ENCODE measurements at places on chromosomes 2 and 18.

DNA sequence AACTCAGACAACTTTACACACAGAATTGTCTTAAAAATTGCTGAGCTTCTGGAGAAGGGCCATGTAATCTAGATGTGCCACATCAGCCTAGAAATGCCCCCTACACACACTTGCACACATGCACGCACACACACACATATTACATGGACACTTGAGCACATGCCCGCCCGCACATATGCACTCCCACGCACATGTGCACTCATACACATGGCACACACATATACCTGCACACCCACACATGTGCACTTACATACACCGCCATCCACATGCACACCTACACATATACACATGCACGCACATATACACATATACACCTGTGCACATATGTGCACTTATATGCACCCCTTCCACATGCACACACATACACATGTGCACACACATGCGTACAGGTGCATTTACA, 213.7 kb downstream of the SEPTIN10 start:
- DNase-seq = no peak

GRCh38 chr2:6970976-6971480, 53.8 kb downstream of the RNF144A start:
- no peak for DNase-seq

GRCh38 chr18:66623821-66624220, 19.9 kb upstream of the CDH19 start:
- DNase-seq = no peak

GRCh38 chr2:29068513-29068912, 5.8 kb downstream of the PCARE start:
- no peak for DNase-seq

GRCh38 chr18:58025205-58025604, 18.8 kb upstream of the NEDD4L start:
- DNase-seq = no peak

DNA sequence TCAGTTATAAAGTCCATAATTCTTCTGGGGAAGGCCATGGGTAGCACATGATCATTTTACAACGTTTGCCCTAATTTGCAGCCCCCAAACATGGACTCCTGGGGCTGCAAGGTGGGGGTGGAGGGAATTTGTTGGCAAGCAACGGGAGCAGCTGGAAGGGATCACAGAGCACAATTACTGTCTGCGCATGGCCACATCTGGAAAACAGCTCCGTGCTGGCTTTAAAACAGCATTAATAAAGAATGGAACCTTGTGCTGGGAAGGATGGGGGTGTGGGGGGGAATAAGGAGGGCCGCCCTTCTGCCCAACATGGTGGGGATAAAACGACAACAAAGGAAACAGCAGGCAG, 60.9 kb upstream of the SLC14A2 start:
- no peak for DNase-seq

GRCh38 chr2:187102381-187102780, 253.4 kb upstream of the ZSWIM2 start:
- no peak for DNase-seq

DNA sequence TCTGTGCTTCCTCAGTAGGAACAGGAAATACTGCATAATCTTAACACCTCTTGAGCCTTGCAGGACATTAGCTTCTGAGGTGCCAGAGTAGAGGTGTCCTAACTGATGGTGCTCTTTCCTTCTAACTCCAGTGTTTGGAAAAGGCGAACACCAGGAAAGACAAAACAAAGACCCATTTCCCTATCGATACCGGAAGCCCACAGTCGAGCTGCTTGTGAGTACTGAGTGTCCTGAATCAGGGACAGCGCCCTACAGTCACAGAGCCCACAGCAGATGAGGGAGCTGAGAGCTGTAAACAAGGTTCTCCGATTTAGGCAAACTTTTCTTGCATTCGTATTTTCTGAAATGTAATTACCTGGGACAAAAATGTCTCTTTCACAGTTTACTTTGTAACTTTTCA, 50.7 kb downstream of the SLC14A2 start:
- no peak for DNase-seq

- DNase-seq = no peak
Observed at GRCh38 chr18:212780-213179, 54.4 kb downstream of the USP14 start.

- no peak for DNase-seq
Observed at GRCh38 chr2:101768556-101769220, 71.2 kb downstream of the MAP4K4 start.

GRCh38 chr2:65562890-65563289, 130.5 kb upstream of the SPRED2 start:
- no peak for DNase-seq

DNA sequence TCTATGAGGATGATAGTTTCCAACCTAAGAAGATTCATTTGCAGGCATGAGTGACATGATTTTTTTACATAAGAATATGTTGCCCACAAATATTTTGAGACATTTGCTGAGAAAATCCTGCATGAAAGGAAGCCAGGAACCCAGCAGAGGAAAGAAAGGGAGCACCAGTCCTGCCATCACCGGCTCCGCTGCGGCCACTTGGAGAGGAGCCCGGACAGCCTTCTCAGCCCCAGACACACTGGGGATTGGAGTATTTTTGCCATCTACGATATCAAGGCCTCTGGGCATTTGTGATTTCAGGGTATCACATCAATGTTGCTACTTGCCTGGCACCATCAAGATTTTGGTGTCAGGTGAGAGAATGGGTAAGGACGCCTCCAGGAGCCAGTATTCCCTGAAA, 228.3 kb downstream of the PTGR3 start:
- DNase-seq = no peak

- DNase-seq = no peak
Observed at GRCh38 chr2:200797242-200797770, 14.4 kb upstream of the BZW1 start.

- DNase-seq = no peak
Observed at GRCh38 chr2:161118722-161119121, 41.5 kb upstream of the TANK start.

DNA sequence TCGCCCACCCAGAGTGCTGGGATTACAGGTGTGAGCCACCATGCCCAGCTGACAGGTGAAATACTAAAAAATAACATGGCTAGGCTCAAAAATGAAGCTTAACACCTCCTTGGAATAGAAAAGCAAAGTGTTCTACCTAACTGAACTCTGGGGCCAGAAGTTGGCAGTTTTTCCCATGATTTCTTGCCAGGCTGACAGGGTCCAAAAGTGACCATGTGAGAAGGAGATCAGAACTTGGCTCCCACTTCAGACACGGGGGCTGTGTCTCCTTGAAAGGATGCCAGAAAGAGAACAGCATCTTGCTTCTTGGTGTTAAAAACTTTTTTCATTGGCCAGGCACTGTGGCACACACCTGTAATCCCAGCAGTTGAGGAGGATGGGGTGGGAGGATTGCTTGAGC, 47.0 kb downstream of the BMPR2 start:
- DNase-seq = no peak

DNA sequence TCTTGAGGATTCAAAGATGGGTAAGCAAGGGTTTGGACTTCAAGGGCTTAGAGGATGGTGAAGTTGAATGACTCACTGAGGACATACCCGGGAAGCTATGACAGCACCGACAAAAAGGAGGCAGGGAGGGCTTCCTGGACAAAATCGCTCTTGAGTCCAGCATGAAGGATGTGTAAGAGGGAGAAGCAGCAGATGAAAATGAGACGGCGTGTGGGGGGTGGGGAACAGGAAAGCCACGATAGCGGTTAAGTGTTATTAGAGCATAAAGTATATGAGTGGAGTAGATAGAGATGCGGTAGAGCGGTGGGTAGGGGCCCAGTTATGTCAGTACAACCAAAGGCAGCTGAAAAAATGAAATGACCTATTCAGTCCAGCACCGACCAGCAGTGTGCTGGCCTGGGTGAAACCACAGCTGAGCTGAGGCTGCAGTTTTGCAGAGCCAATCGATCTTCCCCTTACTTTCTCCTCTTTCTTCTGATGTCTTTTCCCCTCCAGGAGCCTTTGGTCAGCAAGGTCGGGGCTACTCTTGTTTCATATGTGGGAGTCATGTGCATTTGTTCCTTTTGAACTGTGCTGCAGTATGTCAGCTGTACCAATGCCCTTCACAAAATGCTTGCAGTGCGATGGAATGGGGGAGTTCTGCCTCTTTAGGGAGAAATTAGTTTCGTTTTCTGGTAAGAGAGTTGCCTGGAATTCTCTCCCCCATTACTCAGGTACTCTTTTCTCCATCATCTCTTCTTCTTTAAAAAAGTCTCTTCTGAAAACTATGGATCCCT, 2.0 kb upstream of the THUMPD2 start:
- DNase-seq = peak; percentile 7

- DNase-seq = no peak
Observed at GRCh38 chr2:99597616-99598015, 107.8 kb upstream of the REV1 start.

DNA sequence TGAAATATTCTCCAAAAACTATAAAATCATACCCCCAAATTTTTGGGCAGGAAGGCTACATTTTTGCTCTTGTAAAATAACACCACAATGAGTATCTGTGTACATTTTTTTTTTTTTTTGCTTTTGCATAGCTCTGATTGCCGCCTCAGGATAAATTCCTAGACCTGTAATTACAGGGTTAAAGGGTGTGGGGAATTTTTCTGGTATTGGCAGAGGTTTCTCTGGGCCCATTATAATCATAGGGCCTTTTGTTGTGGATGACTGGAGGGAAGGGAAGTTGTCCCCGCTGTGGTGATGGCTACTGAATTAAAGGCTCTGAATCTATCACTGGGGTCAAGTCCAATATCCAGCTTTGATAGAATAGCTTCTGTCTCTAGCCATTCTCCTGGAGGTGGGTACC, 26.6 kb downstream of the CCDC195 start:
- DNase-seq = no peak

DNA sequence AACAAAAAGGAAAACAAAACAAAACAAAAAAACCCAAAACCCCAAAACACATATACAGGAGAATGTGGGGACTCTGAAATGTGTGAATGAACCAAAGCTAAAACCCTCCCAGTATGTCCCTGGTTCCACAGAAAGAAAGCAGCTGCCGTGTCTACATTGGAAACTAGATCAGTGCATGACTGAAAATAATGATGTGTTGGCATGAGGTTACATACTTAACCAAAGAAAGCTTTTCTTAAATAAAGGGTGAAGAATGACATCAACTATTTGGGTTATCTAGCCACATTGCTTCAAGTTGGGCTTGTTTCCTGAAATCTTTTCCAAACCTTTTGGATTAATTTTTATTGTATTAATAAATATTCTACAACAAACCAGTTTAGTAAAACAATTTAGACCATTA, 91.9 kb upstream of the FN1 start:
- no peak for DNase-seq

DNA sequence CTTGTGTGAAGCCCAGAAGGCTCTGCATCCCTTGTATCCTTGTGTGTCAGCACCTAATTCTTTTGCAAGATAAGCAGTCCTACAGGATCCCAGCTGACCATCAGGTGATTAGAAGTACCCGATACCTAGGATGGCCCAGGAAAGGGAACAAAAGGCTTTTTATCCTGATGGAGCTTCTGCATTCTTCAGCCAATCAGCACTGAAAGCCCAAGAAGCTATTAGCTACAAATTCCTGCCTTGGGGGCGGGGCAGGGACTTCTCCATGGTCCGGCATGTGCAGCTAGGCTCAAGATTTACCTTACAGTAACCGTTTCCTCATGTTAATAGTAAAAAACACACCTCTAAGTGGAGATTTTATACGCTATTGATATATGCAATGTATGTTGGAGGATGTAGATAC, 264.6 kb upstream of the THUMPD2 start:
- DNase-seq = no peak

GRCh38 chr18:62497190-62497772, 25.5 kb upstream of the ZCCHC2 start:
- DNase-seq = no peak
